Activated CD4-positive, CD25-positive, alpha-beta regulatory T cell treated with anti-CD3 and anti-CD28 coated beads, Interleukin-2, amount 50 U/mL, for 16 hours (primary cell): ENCODE measurements at places on chromosomes 6 and 20.

- no peak for DNase-seq
Observed at GRCh38 chr6:80456724-80457438, 350.4 kb downstream of the BCKDHB start.

GRCh38 chr20:3010985-3011723 is 32.3 kb upstream of the GNRH2 start:
- no peak for DNase-seq

DNA sequence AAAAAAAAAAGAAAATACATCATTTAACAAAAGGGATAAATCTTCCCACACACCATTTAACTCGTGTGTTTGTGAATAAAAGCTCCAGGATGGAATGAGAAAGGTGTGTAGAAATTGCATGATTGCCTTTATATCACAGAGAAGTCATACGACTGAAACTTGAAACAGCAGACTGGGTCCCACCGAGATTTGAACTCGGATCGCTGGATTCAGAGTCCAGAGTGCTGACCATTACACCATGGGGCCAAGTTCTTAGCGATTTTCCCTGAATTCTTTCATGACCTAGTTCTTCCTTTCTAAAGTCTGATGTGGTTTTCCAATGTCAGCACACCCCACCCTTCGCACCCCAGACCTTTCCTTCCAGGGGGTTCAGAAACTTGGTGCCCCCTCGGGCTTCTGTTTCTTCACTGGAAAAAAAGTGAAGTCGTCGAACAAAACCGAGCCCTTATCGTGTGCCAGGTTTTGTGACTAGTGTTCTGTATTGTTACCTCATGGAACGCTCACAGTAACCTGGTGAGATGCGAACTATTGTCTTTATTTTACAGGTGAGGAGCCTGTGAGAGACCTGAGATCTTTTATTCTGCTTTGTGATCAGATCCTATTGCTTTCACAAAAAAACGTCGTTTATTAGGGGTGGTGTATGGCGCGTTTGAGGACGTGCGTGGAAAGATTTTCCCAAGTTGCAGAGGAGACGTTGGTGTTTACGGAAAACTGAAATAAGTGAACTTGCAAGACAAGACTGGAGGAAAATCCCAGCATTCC is 120.8 kb downstream of the OR2B2 start:
- no peak for DNase-seq

GRCh38 chr6:123844011-123844410 is 40.3 kb downstream of the NKAIN2 start:
- no peak for DNase-seq

- DNase-seq = no peak
Observed at GRCh38 chr20:9262653-9263194, 193.8 kb downstream of the PLCB4 start.
